ENCODE measurements at places on chromosomes 13 and 19. TPM values are rescaled to one million over a fixed set of nuclear protein-coding genes. Genes with fewer than 3 reads are reported as not detected.

KLK10 gene
- total RNA-seq: 1.6 TPM

CACNA1A gene
- 2.7 TPM for total RNA-seq

ADAMTS10 gene
- total RNA-seq: 20.3 TPM

MAP1S gene
- total RNA-seq: 35.9 TPM

ZNF345 gene
- 2.6 TPM for total RNA-seq

PCDH9 gene
- 7.1 TPM for total RNA-seq
